ENCODE measurements at places on chromosomes 4 and X.

- no peak for DNase-seq
Measured at GRCh38 chrX:17750436-17750835, 13.1 kb downstream of the SCML1 start.

DNA sequence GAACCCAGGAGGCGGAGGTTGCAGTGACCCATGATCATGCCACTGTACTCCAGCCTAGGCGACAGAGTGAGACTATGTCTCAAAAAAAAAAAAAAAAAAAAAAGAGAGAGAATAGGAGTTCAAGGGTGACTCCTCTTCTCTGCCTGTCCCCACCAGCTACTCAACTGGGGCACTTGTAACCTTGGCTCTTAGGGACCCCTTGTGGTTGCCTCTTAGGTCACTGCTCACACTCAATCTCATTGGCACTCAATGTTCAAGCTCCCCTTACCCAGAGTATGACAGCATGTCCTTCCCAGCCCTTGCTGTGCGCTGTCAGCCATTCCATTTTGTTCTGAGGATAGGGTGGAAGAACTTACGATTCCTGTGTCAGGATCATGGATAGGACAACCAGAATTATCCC is 82.4 kb upstream of the BEND4 start:
- DNase-seq = no peak

- DNase-seq = no peak
Measured at GRCh38 chrX:68942840-68943239, 114.0 kb downstream of the EFNB1 start.

DNA sequence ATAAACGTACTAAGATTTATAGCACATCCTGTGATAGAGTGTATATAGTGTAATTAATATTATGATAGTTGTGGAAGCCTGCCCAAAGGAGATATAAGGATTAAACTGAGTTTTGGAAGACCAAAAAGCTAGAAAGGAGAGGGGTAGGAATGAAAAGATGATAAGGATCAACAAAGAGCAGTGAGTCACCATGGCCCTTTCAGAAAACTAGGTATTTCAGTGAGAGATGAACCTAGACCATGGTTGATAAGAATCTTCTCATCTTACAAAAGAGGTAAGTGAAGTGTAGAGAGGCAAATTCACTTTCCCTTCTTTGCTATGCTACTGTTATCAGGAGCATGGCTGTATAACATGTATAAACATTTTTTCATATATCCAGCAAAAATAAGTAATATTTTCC is 133.8 kb upstream of the PLAC1 start:
- DNase-seq = no peak

GRCh38 chr4:110639207-110640090 is 16.6 kb upstream of the PITX2 start:
- DNase-seq = no peak

- peak; percentile 92 for DNase-seq
Measured at GRCh38 chrX:16946361-16946964, at the start of gene REPS2. TSS of gene REPS2 (plus strand) at chrX:16946658. CDS start at chrX:16946862, 204 bp downstream.

GRCh38 chr4:147755561-147756295 is 23.8 kb downstream of the ARHGAP10 start:
- DNase-seq = no peak

GRCh38 chr4:73780243-73780642 is 39.9 kb downstream of the CXCL8 start:
- DNase-seq = no peak

- no peak for DNase-seq
Measured at GRCh38 chr4:157143369-157143768, 67.4 kb downstream of the GLRB start.

- no peak for DNase-seq
Measured at GRCh38 chr4:99504804-99505502, 5.9 kb upstream of the C4orf17 start.

GRCh38 chr4:15075875-15076274 is 73.6 kb downstream of the CPEB2 start:
- no peak for DNase-seq

- peak; percentile 78 for DNase-seq
Measured at GRCh38 chrX:119791437-119792231, at the start of gene RPL39. TSS of gene RPL39 (minus strand) at chrX:119791630. CDS start at chrX:119791576, 54 bp downstream.

DNA sequence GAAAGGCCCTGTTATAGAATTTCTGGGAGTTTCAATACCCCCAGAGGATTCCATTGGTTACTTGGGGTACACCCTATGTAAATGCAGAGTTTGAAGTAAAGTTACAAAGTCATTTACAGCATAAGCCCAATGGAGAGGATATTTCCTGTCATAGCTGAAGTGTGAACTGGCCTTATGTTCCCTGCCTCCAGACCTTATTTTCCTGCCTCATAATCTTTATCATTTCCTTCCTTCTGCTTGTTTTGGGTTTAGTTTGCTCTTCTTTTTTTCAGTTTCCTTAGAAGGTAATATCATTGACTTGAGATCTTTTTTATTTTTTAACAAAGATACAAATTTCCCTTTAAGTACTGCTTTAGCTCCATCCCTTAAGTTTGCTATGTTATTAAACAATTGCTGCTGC is 85.4 kb downstream of the PPEF1 start:
- DNase-seq = no peak

DNA sequence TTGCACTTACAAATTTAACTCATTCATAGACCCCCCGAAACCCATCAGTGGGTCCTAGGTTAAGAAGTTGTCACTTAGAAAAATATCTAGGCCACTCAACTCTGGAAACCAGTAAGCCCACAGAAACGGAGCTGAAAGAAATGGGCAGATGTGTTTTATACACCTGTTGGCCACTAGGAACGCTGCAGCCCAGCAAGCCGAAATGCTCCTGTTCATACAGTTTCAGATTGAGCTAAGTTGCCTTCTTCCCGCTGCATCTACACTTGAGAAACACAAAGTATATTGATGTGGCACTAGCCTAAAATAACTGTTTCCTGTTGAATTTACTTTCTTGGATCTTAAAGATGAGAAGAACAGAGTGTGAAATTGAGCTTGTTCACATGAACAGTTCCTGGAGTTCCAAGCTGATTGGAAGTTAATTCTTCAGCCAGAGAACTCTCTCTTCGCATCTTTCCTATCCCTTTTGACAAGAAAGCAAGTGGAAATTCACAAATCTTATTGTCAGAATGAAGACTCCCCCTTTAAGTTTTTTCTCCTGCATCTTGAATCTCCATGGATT is 174.1 kb downstream of the RBMX2 start:
- DNase-seq = peak; percentile 59

- no peak for DNase-seq
Measured at GRCh38 chr4:184416913-184417734, 57.2 kb downstream of the IRF2 start.
